AG09309 (cell line): ENCODE measurements at places on chromosomes 12 and 14.

DNA sequence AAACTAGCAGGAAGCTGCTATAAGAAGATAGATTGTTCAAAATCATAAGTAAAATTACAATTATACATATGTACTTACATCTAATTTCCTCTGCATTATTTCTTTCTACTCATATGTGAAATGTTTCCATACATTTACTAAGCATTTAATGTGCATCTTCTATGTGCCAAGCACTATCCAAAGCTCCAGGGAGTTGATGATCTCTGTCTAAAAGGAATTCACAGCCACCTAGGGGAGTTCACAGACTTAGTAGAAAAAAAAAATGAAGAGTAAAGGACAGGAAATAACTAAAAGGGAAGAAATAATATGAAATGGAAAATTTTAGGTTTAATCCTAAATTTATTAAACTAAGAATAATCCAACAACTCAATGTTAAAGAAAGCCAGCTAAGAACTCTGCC, 91.7 kb downstream of the EFCAB11 start:
- DNase-seq = no peak

DNA sequence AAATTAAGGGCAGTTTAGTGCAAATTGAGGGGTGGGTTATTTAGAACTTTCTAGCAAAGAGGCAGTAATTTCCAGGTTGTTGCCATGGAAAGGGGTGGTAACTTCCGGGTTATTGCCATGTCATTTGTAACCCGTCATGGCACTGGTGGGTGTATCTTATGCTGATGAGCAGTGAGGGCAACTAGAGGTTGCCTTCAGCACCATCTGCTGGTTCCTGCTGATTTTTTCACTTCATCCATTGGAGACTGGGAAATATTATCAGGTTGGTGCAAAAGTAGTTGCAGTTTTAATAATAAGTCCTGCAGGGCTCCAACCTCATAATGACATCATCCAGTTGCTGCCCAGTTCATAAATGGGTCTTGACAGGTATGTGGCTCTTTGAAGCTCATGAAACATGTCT, 24.4 kb upstream of the SERPINA4 start:
- no peak for DNase-seq

DNA sequence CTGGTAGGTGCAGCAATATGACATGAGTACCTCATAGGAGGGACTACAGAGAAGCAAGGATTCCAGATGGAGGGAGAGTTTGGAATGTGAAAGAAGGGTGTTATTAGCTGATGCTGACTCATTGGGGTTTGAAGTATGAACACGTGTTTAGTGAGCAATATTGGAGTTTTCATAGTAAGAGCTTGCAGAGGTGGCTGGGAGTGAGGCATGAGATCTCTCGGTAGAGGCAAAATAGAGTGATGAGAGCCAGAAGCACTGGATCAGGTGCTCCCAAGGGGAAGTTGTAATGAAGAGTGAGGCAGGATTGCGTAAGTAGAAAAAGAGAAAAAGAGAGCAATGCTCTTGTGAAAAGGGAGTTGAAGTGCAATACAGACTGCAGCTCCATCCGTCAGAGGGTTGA, 42.1 kb downstream of the MGST1 start:
- peak; percentile 25 for DNase-seq

GRCh38 chr12:45745861-45746277, 16.4 kb downstream of the ARID2 start:
- no peak for DNase-seq

GRCh38 chr14:95452176-95452892, 64.1 kb downstream of the SYNE3 start:
- DNase-seq = no peak

DNA sequence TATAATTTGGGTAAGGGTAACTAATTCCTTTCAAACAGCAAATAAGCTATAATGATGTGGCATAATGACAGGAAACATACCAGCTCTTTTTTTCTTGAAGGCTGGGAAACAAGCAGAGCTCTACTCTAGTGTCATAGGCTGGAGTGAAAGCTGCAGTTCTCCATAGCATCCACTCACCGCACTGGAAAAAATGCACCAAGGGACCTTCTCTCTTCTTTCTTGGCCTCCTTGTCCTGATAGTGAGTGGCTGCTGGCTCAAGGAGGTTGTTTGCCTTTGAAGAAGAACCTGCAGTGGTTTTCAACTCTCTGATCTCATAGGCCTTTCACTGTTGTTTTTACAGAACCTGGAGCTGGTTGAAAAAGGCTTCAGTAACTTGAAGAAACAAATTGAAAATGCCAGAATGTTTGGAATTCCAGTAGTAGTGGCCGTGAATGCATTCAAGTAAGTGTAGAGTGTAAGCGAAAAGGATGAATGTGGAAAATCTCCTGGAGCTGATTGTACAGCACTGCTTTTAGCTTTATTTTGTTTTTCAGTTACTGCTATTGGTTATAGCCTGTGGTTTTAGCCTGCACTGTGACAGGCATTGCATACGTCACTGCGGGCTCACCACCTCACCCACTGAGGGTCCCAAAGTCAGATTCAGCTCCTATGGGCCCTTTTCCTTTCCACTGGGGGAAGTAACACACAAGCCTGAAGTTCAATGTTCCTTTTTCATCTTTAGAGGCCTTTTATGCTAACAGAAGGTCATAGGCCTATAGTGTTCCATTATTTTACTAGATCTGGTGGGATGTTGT, 17.2 kb upstream of the AKAP5 start:
- DNase-seq = no peak

DNA sequence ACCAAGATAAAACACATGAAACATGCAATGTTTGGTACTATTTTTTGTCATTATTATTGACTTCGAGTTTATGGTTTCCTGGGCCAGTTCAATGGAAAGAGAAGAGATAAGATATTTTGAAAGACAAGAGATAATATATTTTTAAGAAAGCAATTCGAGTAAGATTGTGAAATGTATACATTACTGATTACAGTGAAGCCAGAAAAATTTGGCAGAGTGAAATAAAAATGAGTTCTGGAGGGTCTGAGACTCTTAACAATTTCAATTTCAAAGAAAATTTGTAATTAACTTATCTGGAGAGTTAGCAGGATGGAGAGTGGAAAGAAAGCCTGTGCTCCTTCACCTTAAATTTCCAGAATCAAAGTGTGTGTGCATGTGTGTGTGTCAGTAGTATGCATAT, 17.3 kb downstream of the CCER1 start:
- DNase-seq = no peak
